ENCODE measurements at places on chromosomes 3 and 15.

- DNase-seq = no peak
Observed at GRCh38 chr3:129549805-129550204, 6.8 kb downstream of the H1-8 start.

- peak; percentile 73 for DNase-seq
Observed at GRCh38 chr3:179074656-179075055, 3.0 kb upstream of the ZMAT3 start.

DNA sequence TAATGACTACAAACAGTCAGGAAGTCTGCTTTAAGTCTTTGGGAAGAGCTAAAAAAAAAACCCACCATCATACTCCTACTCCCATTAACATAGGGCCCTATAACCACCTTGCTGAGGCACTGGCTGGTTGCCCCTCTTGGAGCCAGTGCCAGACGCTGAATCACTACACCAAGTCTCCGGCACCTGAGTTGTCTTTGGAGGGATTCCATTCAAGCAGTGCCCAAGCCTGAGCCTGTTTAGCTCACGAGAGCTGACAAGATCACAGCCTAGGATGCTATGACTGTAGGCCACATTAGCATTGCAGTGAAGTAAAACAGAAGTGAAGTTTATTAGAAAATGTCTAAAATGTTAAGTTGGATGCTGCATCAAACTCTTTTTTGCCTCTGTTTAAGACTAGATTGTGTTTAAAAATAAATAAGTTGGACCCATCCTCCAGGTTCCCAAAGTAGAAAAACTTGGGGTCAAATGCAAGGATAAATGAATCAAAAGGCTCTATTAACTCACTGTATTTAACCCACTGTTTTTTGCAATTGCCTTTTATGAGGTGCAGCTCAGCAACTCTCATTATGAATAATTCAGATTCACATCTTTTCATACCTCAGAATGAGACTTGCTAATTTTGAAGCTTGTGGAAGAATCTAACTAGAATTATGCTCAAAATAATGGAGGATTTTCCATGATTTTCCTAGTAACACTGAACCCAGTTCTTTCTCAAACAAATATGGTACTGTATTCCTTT, 461.9 kb downstream of the FOXP1 start:
- DNase-seq = no peak

- DNase-seq = no peak
Observed at GRCh38 chr15:71874245-71874644, 63.9 kb downstream of the NR2E3 start.

GRCh38 chr3:29384640-29385039, 103.8 kb downstream of the RBMS3 start:
- DNase-seq = no peak

DNA sequence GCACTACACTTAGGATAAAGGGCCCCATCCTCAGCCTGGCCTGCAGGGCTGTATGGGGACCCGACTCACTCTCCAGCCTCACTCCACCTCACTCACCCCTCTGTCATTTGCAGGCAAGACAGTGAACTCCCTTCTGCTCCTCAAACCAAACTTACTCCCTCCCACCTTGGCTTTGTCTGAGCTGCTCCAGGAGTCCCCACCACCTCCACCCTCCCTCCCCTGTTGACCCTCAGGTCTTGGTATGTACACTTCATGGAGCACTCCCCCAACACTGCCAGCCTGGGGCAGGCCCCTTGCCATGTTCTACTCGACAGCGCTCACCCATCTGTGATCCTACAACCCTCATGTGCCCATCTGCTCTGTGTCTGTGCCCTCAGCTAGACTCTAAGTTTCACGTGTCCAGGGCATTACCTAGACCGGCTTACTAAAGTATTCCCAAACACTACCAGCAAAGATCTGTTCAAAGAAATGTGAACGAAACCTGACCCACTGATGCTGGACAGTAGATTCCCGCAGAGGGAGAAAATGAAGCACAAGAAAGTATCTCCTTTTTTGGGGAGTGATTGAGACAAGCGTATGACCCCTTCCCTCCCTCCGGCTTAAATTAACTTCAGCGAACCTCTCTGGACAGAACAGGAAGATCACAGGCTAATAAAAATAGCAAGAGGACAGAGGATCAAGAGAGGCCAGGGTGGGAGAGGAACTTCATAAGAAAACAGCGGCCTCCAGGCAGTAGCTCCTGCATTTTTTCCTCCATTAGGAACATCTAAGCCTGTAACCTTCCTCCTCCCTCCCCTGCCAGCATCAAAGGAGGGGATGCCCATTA, 113.2 kb downstream of the RFTN1 start:
- DNase-seq = no peak

DNA sequence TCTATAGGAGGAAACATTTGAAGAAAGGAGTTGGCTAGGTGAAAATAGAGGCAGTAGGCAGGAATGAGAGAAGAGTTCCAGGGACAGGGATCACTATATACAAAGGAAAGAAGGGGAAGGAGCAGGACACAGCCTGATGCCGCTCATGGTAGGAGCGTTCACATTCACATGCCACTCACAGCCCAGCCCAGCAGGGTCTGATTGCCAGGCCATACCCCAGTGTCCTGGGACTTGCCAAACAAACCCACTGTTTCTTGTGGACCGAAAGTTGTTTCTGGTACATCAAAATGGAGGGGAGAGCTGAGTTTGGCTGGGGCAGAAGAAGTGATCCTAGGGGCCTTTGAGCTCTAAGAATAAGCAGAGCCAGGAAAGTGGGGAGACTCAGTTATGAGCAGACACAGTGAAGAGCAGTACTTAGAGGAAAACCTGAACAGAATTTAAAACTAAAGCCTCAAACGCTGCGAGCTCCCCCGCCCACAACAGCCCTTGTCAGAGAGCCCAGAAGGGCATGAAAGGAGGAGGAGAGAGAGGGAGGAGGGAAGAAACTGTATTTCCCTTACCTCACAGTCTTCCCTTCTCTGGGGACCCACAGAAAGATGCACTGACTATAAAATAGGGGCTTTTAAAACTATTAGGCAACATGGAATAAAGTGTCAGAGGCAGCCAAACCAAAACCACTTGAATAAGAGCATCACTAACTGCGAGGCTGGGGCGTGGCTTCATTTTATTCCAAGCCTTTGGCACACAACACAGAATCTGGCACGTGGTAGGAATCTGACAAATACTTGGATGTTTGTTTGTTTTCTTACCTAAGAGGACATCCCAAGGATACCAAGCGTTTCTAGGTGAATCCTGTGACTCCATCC, 129.0 kb downstream of the RPL22L1 start:
- no peak for DNase-seq

DNA sequence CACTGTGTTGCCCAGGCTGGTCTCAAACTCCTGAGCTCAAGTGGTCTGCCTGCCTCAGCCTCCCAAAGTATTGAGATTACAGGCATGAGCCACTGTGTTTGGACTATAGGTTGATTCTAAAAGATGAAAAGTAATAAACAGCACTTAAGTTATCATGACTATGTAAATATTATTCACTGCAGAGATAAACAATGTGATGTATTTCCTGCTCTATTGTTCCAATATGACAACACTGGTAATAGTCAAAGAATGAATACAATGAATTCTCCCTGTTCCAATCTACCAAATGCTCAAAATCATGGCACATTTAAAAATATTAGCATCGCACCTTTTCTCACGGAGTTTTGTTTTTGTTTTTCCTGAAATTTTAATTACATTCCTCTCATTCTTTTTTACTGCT, 36.8 kb upstream of the TBL1XR1 start:
- DNase-seq = no peak

- peak; percentile 8 for DNase-seq
Observed at GRCh38 chr3:187783098-187783497, 37.8 kb upstream of the BCL6 start.

- DNase-seq = no peak
Observed at GRCh38 chr15:51879555-51879954, 50.1 kb downstream of the TMOD3 start.

GRCh38 chr3:131912255-131912654, 122.6 kb downstream of the CPNE4 start:
- DNase-seq = no peak

DNA sequence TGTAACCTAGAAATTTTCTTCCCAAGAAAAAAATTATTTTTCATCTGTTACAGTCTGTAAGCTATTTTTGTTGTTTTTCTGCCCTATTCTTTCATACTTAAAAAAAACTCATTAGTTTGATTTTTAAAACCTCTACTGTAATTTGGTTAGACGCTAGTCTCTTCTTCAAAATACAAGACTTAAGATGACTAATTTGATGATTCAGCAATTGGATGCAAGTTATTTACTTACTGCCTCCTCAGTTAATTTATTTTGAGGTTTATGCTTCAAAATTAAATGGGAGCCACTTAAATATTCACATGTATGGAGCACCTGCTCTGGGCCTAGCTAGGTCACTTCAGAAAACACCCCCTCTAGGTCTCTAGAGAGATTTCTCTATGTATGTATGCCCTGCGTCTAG, 132.4 kb downstream of the IQCH start:
- no peak for DNase-seq

- no peak for DNase-seq
Observed at GRCh38 chr15:64441852-64442251, 18.5 kb upstream of the ZNF609 start.

All from hematopoietic multipotent progenitor cell treated with erythropoietin and hydrocortisone succinate and interleukin-3 and kit ligand, for 4 days (in vitro differentiated cells).